ENCODE measurements at places on chromosomes 13 and 19. TPM values are rescaled to one million over a fixed set of nuclear protein-coding genes. Genes with fewer than 3 reads are reported as not detected.

DNA sequence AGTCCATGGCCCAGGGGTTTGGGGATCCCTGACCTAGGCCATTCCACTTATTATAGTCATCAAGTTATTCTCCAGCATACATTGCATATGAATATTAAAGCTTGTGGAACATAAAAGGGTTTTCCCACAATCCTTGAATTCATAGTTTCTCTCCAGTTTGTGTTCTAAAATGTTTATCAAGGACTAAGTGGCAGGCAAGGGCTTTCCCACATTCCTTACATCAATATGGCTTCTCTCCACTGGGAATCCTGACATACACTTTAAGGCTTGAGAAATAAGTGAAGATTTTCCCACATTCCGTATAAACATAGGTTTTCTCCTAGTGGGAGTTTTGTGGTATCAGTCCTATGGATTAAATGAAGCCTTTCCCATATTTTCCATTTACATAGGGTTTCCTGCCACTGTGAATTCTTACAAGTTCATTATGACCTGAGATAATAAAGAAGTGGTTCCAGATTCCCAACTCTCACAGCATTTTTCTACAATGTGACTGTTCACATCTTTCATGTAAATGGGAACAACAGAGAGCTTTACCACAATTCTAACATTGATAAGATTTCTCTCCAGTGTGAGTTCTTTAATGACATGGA is 14.5 kb downstream of the ZNF426 start:
- DNase-seq: no peak

DNA sequence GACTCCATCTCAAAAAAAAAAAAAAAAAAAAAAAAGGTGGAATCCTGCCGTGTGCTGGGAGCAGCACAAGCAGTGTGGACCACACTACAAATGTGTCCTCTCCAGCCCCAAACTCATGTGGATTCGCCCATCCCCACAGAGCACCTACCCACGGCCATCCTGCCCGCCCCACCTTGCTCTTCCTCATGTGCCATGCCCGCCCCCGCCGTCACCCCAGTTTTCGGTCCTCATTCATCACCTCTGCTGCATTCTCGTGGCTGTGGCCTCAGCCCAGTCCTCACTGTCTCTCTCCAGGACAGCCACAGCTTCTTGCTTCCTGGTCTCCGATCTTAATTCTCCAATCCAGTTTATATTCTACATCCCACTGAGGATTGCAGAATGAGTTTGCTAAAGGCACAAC is 80.0 kb upstream of the TM9SF2 start:
- no peak for DNase-seq

GRCh38 chr19:10418485-10419199 is 1.7 kb upstream of the PDE4A start:
- no peak for DNase-seq

LHB gene
- total RNA-seq: not detected

DGKH gene
- total RNA-seq: 20.0 TPM

GRCh38 chr13:67308004-67308772 is 78.1 kb upstream of the PCDH9 start:
- DNase-seq: no peak

ZNF8 gene
- total RNA-seq: 17.2 TPM

KLK7 gene
- total RNA-seq: not detected

DNA sequence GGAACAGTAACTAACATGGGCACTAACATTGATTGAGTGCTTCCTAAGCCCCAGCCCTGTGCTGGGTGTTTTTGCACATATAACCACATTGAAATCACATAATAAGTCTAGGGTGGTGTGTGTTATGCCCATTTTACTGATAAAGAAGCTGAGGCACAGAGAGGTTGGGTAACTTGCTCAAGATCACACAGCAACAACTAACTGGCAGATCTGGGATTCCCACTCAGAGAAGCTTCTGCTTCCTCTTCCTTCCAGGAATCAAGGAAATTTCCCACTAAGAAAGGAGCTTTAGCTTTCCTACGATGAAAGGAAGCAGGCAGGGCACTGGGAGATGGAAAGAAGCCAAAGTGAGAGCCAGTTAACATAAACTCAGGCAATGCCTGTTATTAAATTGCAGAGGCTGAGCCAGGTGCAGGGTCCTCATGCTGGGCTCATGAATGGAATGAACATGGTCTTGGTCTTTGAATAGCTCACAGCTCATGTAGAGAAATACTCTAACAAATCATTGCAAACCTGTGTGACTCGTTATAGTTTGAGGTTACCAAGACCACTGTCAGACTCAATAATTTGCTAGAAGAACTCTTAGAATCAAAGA is 10.1 kb downstream of the SSC5D start:
- no peak for DNase-seq
